ENCODE measurements at places on chromosomes 6 and 20. TPM values are rescaled to one million over a fixed set of nuclear protein-coding genes. Genes with fewer than 3 reads are reported as not detected.

The IMPG1 gene
- total RNA-seq, result not detected

The RIPOR3 gene
- 6.3 TPM for total RNA-seq

GRCh38 chr6:36216559-36216958 lies 20.0 kb downstream of the BRPF3 start:
- peaks cover 36% of the 10 kb centered on the region for H3K36me3 ChIP-seq
- H3K4me3 ChIP-seq, result no peak overlapping the region
- H3K4me1 ChIP-seq, result no peaks in the 10 kb centered on the region

The CLVS2 gene
- total RNA-seq, result 0.66 TPM

The PSORS1C1 gene
- total RNA-seq, result 0.16 TPM

GRCh38 chr20:34300809-34301586 lies 2.2 kb downstream of the AHCY start:
- no peaks in the 10 kb centered on the region for H3K27me3 ChIP-seq
- H3K36me3 ChIP-seq, result peaks cover 6% of the 10 kb centered on the region
- peak overlapping the region; percentile 78 for H3K27ac ChIP-seq
- H3K4me3 ChIP-seq, result peak overlapping the region; percentile 78

The QRSL1 gene
- total RNA-seq, result 19.3 TPM

The RNF8 gene
- total RNA-seq, result 35.1 TPM

GRCh38 chr6:144090384-144090783 lies 5.0 kb downstream of the SF3B5 start:
- H3K4me3 ChIP-seq, result no peak overlapping the region
- DNase-seq, result no peak
- H3K36me3 ChIP-seq, result no peaks in the 10 kb centered on the region

The RIPPLY2 gene
- total RNA-seq, result 5.4 TPM

DNA sequence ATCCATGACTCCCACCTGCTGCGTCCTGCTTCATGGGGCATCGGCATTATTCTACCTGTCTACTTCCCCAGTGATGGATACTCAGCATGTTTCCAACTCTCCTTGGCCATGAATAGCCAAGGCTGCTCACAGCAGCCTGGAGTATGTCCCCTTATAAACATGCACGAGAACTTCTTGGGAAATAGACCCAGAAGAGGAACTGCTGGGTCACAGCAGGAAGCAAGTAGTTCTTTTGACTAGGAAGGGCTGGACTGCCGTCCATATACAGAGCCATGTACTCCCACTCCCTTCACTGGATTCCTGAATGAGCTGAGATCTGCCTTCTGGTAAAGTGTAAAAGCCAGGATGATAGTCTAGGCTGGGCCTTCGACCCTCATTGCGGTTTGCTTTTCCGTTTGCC lies 106.3 kb upstream of the KCNK16 start:
- H3K36me3 ChIP-seq, result no peaks in the 10 kb centered on the region
- DNase-seq, result no peak
- H3K27ac ChIP-seq, result no peak overlapping the region

The PKIB gene
- 170 TPM for total RNA-seq

- no peak overlapping the region for H3K27ac ChIP-seq
- no peak for DNase-seq
- H3K27me3 ChIP-seq, result no peaks in the 10 kb centered on the region
Measured at GRCh38 chr6:51093871-51094270, 275.2 kb downstream of the TFAP2B start.

GRCh38 chr6:20931093-20931492 lies 396.8 kb downstream of the CDKAL1 start:
- H3K4me3 ChIP-seq, result no peak overlapping the region
- peaks cover 7% of the 10 kb centered on the region for H3K4me1 ChIP-seq
- no peaks in the 10 kb centered on the region for H3K27me3 ChIP-seq

GRCh38 chr6:138086573-138087196 lies 20.5 kb downstream of the PERP start:
- no peaks in the 10 kb centered on the region for H3K27me3 ChIP-seq
- H3K4me1 ChIP-seq, result peaks cover 8% of the 10 kb centered on the region
- no peak overlapping the region for H3K4me3 ChIP-seq
- peak; percentile 72 for DNase-seq
- no peak overlapping the region for H3K27ac ChIP-seq
- H3K36me3 ChIP-seq, result no peaks in the 10 kb centered on the region

DNA sequence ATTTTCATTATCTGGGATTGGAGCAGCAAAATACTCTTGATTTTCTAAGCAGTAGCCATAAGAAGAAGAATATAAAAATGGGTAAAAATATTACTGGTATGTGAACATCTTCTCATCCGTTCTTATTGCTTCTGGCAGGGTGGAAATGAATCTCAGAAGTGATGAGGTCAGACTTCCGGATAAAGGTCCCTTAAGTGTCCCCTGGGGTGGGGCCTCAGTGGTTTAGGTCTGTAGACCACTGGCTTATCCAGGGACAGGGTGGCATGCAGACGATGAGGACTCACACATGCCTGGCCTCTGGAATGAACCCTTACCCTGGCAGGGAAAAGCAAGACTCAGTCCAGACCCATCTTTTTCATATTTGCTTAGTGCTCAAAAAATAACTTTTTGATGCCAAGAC lies 143.3 kb downstream of the UST start:
- H3K4me1 ChIP-seq, result peaks cover 16% of the 10 kb centered on the region
- no peak overlapping the region for H3K27ac ChIP-seq
- no peak for DNase-seq
- no peaks in the 10 kb centered on the region for H3K36me3 ChIP-seq

DNA sequence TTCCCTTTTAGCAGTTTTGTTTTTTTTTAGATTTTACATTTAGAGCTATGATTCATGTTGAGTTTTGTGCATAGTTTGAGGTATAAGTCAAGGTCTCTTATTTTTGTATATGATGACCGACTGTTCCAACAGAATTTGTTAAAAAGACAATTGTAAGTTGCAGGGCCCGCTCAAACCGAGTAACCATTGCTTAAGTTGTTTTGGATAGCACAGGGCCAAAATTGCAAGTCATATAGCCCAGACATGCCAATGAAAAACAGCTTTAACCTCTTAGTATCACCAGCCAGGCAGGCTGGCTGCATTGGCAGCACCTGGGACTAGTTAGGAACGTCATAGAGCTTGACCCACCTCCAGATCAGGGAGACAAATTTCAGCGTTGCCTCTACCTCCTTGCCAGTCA lies 47.3 kb downstream of the PFDN4 start:
- no peaks in the 10 kb centered on the region for H3K36me3 ChIP-seq
- no peak for DNase-seq
- no peak overlapping the region for H3K27ac ChIP-seq
- peaks cover 4% of the 10 kb centered on the region for H3K4me1 ChIP-seq
- no peak overlapping the region for H3K4me3 ChIP-seq
- H3K27me3 ChIP-seq, result no peaks in the 10 kb centered on the region

The TRIM40 gene
- total RNA-seq, result not detected

The ENPP4 gene
- total RNA-seq, result 4.4 TPM

- no peaks in the 10 kb centered on the region for H3K27me3 ChIP-seq
- no peak for DNase-seq
- H3K27ac ChIP-seq, result no peak overlapping the region
- peaks cover 7% of the 10 kb centered on the region for H3K4me1 ChIP-seq
Measured at GRCh38 chr6:41739041-41739440, 3.6 kb upstream of the TFEB start.

The VPS52 gene
- 31.1 TPM for total RNA-seq

DNA sequence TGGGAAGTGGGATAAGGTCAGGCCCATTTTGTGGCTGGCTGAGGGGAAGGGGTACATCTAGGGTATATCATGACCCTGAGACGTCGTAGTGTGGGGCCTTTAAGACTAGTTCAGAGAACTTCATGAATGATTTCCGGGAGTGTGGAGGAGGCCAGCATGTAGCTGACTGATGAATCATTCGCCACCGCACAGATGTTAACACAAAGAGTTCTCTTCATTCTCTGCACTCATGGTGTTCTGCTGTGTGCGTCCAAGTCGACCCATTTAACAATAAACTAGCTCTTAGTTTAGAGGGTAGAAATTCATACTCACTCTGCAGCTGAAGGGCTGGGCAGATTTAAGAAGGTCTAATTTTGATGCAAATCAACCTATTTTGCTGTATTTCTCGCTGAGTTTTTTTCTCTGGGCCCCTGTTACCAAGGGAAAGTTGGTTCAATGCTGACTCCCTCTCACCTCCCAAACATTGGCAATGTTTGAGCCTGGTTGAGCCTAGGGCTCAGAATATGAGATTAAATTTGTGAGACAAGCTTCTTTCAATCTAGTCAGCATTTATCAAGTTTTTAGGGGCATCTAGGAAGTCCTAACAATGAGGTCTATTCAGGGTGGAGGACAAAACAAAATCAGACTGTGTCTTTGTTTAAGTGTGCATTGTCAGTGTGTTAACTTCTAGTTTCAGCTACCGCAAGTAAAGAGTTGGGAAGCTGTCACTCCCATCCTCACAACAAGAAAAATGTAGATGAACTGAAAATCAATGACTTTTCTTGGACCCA lies 106.8 kb upstream of the CBLN4 start:
- H3K4me1 ChIP-seq, result no peaks in the 10 kb centered on the region
- H3K27me3 ChIP-seq, result no peaks in the 10 kb centered on the region
- H3K4me3 ChIP-seq, result no peak overlapping the region
- H3K36me3 ChIP-seq, result peaks cover 14% of the 10 kb centered on the region
- H3K27ac ChIP-seq, result no peak overlapping the region

The GLP1R gene
- total RNA-seq, result 3.7 TPM

GRCh38 chr6:11868392-11868791 lies 89.8 kb upstream of the ADTRP start:
- no peak overlapping the region for H3K27ac ChIP-seq
- 0 out of 2 replicates have a peak, but pooled peaks cover 3% of the 10 kb centered on the region for H3K36me3 ChIP-seq
- no peak for DNase-seq
- H3K27me3 ChIP-seq, result no peaks in the 10 kb centered on the region
- H3K4me3 ChIP-seq, result no peak overlapping the region
- no peaks in the 10 kb centered on the region for H3K4me1 ChIP-seq

The FOXP4 gene
- 9.7 TPM for total RNA-seq

DNA sequence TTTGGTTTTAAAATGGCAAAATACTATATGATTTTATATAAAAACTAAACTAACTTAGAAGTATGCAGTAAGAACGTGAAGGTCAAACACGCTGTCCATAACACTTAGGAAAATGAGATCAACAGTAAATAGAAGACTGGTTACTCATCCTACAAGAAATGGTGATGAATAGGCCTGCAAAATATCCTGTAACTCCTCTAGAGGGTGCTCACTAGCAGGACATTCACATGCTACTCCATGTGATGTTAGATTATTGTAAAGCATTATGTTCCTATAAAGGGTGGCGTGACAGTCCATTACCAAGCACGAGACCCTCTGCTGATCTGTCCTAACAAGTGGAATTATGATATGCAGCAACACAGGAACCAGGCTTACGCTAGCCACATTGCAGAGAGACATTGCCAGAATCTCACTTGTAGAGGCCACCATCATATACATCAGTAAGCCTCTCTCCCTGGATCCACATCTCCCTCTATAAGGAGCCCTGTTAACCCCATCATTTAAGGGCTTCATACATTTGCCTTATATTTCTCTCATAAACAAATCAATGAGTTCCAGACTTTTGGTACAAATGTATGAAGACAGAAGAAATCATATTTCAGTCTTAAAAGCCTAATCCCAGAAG lies 18.0 kb upstream of the DEFB129 start:
- no peak overlapping the region for H3K27ac ChIP-seq
- H3K27me3 ChIP-seq, result peaks cover 65% of the 10 kb centered on the region
- H3K4me1 ChIP-seq, result no peaks in the 10 kb centered on the region
- H3K4me3 ChIP-seq, result no peak overlapping the region
- DNase-seq, result peak; percentile 60

DNA sequence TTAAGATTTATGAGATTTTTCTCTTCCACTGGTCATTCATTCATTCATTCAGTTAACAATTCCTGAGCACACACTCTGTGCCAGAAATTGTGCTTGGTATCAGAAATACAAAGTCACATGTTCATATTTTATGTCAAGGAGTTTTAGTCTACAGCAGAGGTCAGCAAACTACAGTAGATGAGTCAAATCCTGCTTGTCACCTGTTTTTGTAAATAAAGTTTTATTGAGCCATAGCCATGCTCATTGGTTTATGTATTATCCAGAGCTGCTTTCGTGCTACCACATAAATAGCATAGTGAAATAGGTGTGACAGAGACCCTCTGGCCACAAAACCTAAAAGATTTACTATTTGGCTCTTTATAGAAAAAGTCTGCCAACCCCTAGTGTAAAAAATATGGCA lies 46.8 kb downstream of the THEMIS start:
- no peak overlapping the region for H3K4me3 ChIP-seq
- no peaks in the 10 kb centered on the region for H3K36me3 ChIP-seq
- no peak for DNase-seq
- H3K27me3 ChIP-seq, result no peaks in the 10 kb centered on the region

GRCh38 chr20:38123021-38123587 lies 42.0 kb downstream of the TGM2 start:
- H3K27ac ChIP-seq, result no peak overlapping the region
- H3K4me1 ChIP-seq, result no peaks in the 10 kb centered on the region
- no peaks in the 10 kb centered on the region for H3K36me3 ChIP-seq
- no peak overlapping the region for H3K4me3 ChIP-seq
- no peaks in the 10 kb centered on the region for H3K27me3 ChIP-seq
- peak; percentile 21 for DNase-seq

- no peaks in the 10 kb centered on the region for H3K27me3 ChIP-seq
- H3K36me3 ChIP-seq, result no peaks in the 10 kb centered on the region
- no peak for DNase-seq
- H3K4me3 ChIP-seq, result no peak overlapping the region
- H3K4me1 ChIP-seq, result no peaks in the 10 kb centered on the region
Measured at GRCh38 chr20:22861990-22862389, 173.1 kb upstream of the SSTR4 start.

DNA sequence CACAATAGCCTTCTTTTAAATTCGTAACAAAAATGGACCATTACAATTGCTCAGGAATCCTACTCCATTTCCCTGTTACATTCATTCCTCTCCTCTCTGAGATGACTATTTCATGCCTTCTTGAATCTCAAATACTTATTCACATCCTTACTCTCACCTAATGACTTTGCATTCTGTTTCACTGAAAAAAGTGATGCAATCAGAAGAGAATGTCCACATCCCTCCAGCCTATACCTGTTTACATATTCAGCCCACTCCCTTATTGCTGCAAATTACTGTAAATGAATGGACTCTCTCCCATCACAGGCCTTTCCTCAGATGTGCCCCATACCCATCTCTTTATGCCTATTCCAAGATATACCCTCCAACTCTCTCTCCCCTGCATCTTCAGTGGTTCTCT lies 8.6 kb downstream of the TAAR1 start:
- no peak overlapping the region for H3K4me3 ChIP-seq
- no peaks in the 10 kb centered on the region for H3K27me3 ChIP-seq
- DNase-seq, result no peak
- H3K27ac ChIP-seq, result no peak overlapping the region
- H3K36me3 ChIP-seq, result no peaks in the 10 kb centered on the region

The TMEM74B gene
- total RNA-seq, result 4.8 TPM

GRCh38 chr6:167568407-167569024 lies 243.6 kb downstream of the TTLL2 start:
- no peaks in the 10 kb centered on the region for H3K4me1 ChIP-seq
- DNase-seq, result no peak
- H3K27me3 ChIP-seq, result no peaks in the 10 kb centered on the region
- H3K4me3 ChIP-seq, result no peak overlapping the region
- H3K36me3 ChIP-seq, result no peaks in the 10 kb centered on the region

The WRNIP1 gene
- 50.4 TPM for total RNA-seq

DNA sequence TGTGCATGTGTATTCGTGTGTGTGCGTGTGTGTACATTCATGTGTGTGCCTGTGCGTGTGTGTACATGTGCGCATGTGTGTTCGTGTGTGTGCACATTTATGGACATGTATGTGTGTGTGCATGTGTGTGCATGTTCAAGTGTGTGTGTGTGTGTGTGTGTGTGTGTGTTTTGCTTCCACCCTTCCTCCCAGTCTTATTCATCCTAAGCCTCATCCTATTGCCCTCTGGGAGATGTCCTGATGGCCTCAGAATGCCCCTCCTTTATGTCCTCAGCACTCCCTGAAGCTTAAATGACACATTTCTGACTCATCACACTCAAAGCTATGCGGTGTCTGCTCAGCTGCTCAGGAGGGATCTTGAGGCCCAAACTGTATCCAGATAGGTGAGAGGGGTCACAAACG lies 76.6 kb upstream of the CCDC167 start:
- no peak overlapping the region for H3K27ac ChIP-seq
- H3K4me1 ChIP-seq, result 0 out of 2 replicates have a peak, but pooled peaks cover under 1% of the 10 kb centered on the region
- no peak for DNase-seq
- H3K36me3 ChIP-seq, result no peaks in the 10 kb centered on the region
- no peaks in the 10 kb centered on the region for H3K27me3 ChIP-seq

All from GM23338 (cell line).